CD4-positive, alpha-beta T cell treated with Interleukin-4 for 4 hours (primary cell): ENCODE measurements at places on chromosomes 13 and 19.

GRCh38 chr13:84812789-84813188 lies 930.5 kb upstream of the SLITRK1 start:
- no peak for DNase-seq

DNA sequence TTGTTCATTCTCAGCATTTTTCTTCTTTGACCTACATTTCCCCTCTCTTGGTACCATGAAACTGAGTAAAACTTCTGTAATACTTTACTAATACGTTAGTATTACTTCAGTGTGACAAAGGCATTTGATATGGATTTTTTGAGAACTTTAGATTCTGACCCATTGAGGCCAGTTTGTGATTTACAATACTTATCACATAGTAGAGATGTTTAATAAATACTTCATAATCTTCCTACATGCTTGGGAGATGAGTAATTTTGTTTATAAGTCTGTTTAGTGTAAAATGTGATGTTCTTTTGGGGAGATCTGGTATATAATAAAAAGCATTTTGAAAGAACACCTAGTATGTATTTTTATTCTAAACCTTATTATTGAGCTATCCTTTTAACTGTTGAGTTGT lies 29.7 kb downstream of the GTF2F2 start:
- no peak for DNase-seq

DNA sequence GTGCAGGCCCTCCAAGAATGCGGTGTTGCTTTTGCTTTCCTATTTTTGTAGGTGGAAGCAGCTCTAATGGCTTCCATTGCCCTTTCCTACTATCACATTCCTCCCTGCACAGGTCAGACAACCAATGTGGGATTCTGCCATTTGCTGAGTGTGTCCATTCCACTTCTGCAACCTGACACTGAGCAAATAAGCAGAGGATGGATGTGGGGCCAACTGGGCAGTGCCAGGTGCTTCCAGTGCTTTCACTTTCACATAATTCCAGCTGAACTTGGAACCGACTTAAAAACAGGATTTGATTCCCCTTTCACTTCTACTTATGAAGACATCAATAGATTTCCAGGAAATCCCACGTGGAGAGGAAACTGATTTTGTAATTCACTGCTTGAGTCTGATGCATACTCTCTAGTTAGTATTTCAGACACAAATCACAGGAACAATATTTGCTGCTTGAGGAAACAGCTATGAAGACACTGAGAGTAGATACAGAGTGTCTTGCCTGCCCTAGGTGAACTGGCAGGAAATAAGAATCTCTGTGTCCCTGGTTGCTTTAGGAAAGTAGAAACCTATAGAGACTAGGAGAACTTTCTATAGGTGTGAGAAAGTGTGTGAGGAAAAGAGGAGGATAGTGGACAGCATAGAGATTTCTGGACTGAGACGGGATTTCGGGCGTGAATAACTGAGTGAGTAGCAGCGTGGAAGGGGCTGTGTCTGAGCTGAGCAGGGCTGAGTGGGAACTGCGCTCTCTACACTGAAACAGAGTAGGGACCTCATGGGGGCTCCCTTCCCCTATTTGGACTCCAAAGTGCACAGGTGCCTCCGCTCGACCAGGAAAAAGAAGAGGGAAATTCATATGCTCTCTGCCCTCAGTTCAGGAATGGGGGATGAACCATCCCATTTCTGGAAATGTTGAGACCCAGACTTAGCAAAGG lies 22.5 kb downstream of the LGALS16 start:
- no peak for DNase-seq

DNA sequence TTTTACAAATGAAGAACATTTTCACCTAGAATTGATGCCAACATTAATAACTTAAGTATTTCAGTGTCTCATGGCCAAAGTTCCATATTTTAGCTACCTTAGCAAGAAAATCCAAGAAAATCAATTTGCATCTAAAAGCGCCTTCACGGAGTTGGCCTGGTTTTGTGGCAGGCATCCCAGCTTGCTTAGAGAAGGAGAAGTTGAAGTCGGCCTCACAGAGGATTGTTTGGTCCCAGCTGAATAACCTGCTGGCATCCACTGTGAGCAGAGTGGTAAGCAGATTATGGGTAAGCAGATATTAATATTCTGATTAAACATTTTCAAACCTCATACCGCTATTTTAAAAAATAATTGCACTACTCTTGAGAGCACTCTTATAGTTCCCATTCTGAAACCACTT lies 62.3 kb upstream of the STARD13 start:
- DNase-seq = no peak

GRCh38 chr13:85521657-85522056 lies 277.6 kb downstream of the SLITRK6 start:
- no peak for DNase-seq

DNA sequence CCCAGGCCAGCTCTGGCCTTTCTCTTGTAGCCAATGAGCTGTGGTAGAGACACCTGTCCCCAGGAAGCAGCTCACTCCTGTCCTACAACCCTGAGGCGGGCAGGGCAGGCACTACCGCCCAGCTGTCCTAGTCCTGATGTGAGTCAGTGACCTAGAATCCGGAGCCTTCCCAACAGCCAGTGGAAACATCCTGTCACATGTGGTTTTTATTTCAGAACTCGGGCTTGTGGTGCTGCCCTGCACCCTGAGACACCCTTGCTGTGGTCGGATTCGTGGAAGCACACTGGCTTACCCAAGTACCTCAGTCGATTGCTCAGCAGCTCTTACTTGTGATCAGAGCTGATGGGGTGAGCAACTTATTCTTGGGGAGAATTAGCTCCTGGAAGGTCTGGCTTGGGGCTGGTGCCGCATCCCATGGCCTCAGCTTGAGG lies 83.6 kb upstream of the ARHGEF7 start:
- DNase-seq = peak; percentile 4

- peak; percentile 90 for DNase-seq
Observed at GRCh38 chr19:48511800-48512503, at the start of gene LMTK3. LMTK3 (minus strand) TSS chr19:48511835; CDS start chr19:48511576, 259 bp downstream.

- no peak for DNase-seq
Observed at GRCh38 chr13:23965346-23965745, 68.0 kb upstream of the C1QTNF9B start.

DNA sequence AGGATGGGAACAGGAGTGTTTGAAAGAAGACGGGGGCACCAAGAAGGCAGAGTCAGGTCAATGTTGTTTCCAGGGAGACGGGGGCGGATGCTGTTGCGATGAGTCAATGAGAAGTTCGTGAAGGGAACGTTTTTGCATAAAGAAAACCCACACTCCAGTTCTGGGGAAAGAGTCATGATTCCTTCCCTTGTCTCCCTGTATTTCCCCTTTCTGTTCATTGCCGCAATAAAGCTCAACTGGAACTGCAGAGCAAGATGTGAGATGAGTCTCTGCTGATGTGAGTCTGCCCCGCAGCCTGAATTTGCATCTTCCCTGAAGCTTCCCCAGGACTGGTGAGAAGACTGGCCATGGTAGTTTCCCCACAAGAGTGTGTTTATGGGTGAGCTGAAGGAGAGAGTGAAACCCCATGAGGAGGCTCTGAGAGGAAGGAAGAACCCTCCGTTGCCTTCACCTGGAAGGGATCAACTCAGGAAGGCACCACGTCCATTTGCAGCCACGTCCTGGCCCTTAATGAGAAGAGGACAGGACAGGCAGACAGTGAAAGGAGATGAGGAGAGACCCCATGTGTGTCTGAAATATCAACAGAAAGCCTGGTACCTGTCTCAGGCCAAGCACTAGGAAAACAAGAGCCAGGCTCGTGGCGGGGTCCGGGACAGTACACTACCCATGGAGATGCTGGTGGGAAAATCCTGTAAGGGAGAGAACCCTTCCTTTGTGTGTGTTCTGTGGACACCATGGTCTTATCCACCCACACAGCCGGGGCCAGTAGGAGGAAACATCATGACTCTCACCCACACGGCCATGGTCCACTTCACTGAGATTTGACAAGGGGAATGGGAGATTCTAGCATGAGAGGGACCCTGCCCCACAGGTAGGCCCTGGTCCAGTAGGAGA lies 13.7 kb downstream of the LILRA1 start:
- DNase-seq = peak; percentile 14

DNA sequence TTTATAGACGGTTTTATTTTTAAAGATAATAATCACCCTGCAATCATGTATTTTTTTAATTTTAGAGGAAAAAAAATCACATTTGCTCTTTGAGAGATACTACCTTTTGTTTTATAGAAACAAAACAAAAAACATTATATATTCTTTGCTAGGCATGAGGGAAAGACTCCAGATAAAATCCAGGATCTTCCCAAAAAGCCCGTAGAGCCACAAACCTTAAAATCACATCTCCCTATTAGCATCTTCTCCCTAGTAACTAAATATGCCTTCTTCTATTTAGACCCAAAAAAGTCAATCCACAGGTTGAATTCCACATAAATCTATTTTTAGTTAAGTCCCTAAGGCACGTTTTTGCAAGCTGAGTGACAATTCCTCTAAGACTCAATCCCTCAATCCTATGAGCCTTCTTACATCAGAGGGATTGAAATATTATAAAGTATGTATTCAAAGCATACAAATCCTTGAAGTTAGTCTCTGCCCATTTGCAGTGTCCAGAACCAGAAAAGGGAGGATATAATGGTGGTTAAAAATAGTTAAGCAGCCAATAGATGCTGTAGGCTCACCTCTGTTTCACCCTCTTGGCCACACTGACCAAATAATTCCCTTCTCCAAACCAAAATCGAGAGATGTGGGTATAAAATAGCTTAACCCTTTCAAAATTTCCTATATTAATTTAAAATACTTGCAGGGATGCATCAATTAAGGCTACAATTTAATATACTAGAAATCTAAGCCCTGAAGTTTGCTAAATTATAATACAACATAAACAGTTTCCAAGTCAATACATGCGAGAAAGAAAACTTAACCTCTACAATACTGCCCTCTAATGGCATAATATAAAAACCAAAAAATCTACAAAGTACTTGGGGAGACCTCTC lies 64.0 kb downstream of the SERP2 start:
- DNase-seq = peak; percentile 71

DNA sequence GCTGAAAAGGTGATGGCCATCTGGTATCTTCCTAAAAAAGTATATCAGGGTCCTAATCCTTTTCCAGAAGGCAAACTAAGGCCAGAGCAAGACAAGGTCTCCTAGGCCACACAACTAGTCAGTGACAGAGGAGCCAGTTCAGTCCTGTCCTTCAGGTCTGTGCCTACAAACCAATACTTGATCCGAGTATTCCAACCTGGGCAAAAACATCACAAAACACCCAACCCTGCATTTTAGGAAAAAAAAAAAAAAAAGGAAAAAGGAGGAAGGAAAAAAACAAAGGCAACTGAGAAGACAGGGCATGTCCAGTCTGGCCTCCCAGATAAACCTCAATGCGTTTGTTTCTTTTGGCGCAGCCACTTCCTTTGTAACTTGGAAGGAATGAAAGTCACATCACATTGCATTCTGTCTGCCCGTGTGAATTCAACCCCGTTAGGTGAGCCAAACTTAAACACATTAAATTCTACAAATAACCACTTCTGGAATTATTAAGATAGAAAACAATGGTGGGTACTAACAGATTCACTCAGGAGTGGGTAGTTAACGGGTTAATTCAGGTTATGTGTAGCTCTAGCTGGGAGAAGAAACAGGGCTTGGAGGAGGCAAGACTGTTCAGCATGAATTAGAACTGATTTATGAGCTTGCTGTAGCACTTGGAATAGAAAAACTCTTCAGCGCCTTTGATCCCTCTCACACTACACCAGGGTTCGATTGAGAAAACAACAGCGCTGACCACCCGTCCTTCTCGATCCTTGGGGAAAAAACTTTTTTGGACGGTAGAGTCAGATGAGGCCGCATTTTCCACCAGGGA lies 43.0 kb upstream of the HNRNPA1L2 start:
- no peak for DNase-seq

DNA sequence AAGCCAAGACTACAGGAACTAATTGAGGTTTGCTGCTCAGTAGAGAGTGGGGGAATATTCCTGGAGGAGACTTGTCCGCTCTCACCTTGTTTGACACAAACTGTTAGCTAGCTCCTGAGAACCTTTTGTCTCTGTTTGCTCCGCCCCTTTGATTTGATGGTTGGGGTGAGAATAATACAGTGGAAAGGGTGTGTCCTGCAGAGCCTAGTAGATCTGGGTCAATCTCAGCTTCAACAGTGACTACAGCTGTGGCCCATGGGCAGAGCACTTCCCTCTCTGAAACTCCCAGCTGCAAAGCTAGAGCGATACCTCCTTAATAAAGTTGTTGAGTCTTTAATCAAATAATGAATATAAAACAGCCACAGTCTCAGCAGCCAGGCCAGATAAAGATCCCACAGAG lies 576.7 kb downstream of the DIAPH3 start:
- DNase-seq = no peak

- no peak for DNase-seq
Observed at GRCh38 chr13:89199138-89199537, 1528.0 kb downstream of the SLITRK5 start.

DNA sequence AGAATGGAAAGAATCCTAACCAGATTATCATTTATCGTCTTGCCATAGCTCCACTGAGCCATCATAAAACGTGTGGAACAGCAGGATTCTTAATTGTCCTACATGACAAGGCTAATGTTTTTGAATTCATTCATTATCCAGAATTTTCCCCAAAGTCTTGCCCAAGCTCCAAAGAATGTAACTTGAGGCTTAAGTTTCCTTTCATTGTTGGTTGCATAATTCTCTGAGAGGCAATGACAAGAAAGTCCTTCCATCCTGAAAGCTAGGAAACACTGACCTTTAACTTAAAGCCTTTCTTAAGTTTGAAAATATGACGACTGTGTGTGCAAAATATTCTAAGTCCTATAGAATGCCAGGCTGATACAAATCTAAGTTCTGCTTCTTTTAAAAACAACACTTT lies 546.1 kb downstream of the SUCLA2 start:
- DNase-seq = no peak

DNA sequence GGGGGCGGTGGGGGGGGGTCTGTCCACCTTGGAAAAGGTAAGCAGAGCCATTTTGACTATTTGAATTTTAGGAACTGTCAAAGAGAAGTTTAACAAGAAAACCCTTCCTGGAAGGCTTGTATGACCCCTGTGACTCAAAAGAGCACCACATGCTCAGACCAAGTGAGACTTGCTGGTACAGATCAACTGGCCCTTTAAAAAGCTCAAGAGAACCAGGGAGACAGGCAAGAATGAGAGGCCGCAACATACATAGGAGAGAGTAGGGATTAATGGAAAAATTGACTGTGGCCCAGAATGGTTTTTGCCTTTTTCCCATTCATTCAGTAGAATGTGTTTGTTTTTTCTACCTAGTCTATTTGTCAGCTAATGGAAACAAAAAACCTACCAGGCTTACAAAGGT lies 26.2 kb upstream of the ATP8A2 start:
- no peak for DNase-seq

GRCh38 chr13:48723168-48723567 lies 69.4 kb downstream of the CYSLTR2 start:
- no peak for DNase-seq

- DNase-seq = no peak
Observed at GRCh38 chr19:1523412-1524286, at the start of gene PLK5. PLK5 (plus strand) TSS chr19:1524077; CDS start chr19:1526997, 2,920 bp downstream.
